ENCODE measurements at places on chromosomes 3 and 15.

DNA sequence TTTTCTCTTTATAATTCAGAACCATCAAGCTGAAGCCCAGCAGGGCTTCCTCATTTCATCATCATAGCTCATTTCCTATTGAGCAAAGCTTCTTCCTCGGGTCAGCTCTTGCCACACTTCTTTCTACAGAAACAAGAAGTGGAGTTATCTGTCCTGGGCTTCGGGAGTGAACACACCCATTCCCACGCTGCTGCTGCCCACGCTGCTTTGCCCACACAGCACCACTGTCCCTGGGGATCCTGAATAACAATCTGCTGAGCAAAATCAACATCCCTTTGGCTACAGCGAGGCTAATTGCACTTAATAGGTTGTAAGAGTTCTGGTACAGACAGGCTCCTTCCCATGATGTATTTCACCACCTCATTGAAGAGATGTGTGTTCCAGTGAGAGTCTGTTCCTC lies 23.7 kb downstream of the CEP19 start:
- DNase-seq: peak; percentile 27

DNA sequence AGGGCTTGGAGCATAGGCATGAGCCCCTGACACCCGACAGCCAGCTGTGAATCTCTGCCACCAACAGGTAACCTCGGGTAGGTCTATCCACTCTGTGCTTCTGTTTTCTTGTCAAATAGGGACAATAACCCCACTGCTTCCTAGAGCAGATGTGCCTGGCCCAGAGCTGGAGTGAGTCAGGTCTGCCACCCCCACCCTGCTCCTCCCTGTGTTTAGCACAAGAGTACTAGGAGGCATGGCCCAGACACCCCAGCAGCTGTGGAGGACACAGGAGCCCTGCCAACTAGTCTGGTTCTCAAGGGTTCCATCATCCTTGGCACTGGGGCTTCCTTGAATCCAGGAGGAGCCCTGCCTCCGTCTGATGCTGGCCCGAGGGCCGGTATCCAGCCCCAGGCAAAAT lies 33.7 kb upstream of the TMEM115 start:
- no peak for DNase-seq

- DNase-seq: no peak
These were observed 107.5 kb upstream of the SLC2A2 start for GRCh38 chr3:171133796-171134569.

GRCh38 chr15:73069109-73069508 lies 16.8 kb downstream of the NEO1 start:
- DNase-seq: no peak

GRCh38 chr15:66865622-66866611 lies 163.9 kb downstream of the SMAD6 start:
- no peak for DNase-seq

- DNase-seq: no peak
These were observed 198.1 kb downstream of the PDZRN3 start for GRCh38 chr3:73426606-73427005.

DNA sequence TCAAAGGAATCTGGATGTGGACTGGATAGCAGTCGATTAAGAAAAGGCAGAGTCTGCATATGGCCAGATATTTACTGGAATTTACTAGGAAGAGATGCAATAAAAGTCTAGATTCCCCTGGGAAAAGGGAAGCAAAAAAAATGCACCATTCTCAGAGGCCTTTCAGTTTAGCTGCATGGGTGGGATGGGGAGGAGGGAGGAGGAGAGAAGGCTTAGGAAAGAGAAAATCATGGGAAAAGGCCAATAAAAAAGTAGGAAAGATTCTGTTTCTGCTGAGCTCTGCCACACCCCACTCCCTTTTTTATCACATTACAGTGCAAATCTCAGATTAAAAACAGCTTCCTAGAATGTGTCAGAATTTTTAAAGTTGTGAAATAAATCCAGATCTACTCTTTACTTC lies 103.6 kb downstream of the ADAMTS9 start:
- DNase-seq: no peak

DNA sequence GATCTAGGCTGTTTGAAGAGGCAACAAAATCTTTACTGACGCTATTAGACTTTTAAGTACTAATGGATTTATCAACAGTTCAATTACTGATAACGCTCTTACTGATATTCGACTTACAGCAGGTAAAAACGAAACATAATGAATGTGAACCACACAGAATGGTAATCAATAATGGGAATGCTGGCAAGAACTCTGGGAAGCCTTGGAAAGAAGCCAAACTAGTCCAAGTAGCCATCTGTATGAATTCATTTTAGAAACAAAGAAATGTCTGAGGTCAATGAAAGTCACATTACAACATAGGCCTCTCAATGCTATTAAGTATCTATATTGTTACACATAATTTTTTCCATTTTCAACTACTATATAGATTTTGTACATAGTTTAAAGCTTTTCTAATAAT lies 130.0 kb downstream of the DMXL2 start:
- DNase-seq: no peak

GRCh38 chr15:101239724-101240136 lies 12.1 kb downstream of the CHSY1 start:
- DNase-seq: peak; percentile 36

DNA sequence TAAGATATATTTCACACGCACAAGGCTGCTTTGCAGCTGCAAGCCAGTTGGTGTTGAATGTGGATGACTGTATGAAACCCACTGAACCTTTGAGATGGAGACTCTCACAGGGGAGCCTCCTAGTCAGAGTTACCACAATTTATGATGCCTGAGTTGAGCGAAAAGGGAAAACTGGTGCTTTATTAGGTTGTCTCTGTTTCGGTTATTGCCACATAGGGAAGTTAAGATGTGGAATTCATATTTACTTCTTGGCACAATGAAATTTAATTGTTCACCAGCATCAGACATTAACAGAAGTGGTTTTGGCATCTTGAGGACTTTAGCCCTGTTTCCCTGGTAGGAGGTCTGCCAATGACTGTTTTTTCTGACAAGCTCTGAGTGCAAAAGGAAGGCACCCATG lies 358.2 kb downstream of the SQOR start:
- no peak for DNase-seq

- no peak for DNase-seq
These were observed 69.8 kb downstream of the OPA1 start for GRCh38 chr3:193662757-193663322.

DNA sequence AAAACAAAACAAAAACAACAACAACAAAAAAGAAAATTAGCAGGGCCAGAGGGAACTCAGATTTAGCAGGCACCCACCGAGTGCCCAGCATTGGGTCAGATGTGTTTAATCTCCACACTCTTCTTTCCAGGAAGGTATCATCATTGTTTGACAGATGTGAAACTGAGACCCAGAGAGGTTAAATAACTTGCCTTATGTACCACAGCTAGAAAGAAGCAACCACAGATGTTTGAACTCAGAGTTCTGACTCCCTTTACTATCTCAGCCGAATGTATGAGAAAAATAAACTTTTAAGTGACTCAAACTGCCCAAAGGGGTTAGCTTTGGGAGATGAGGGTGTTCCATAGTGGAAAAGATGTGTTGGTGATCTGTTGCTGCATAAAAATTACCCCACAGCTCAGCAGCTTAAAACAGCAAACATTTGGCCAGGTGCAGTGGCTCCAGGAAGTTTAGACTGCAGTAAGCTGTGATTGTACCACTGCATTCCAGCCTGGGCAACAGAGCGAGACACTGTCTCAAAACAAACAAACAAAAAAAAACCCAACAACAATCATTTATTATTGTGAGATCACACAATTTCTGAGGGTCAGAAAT lies 4.5 kb upstream of the RPP25 start:
- no peak for DNase-seq

GRCh38 chr3:133570937-133571320 lies 2.6 kb upstream of the CDV3 start:
- DNase-seq: peak; percentile 25

GRCh38 chr15:83723216-83723615 lies 69.3 kb downstream of the ADAMTSL3 start:
- no peak for DNase-seq

DNA sequence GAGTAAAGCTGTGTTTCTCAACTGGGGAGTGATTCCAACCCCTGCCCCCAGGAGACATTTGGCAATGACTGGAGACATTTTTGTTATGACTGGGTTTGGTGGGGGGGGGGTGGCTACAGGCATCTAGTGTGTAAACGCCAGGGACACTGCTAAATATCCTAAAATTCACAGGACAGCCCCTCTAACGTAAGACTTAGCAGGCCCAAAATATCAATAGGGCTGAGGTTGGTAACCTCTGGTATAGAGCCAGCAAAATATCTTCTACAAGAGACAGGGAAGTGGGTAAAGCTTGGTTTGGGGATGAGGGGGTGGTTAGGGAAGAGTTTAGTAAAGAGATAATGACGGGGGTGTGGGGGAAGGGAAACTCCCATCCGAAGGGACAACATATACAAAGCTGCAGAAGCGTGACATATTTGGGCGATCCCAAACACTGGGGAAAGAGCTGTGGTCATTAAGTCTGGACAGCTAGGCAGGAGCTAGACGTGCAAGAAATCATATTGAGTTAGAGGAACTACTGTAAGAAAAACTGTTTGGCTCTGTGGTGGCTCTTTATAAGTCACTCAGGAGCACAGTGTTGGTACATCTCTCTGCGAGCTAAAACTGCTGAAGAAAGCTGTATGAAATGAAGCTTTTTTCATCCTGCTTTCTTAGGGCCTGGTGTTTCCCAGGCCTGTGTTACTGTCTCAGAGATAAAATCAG lies 697 bp upstream of the TRIM69 start:
- DNase-seq: no peak

GRCh38 chr3:177946936-177947335 lies 589.3 kb upstream of the KCNMB2 start:
- DNase-seq: no peak

GRCh38 chr3:64878362-64878761 lies 190.6 kb upstream of the ADAMTS9 start:
- DNase-seq: no peak

DNA sequence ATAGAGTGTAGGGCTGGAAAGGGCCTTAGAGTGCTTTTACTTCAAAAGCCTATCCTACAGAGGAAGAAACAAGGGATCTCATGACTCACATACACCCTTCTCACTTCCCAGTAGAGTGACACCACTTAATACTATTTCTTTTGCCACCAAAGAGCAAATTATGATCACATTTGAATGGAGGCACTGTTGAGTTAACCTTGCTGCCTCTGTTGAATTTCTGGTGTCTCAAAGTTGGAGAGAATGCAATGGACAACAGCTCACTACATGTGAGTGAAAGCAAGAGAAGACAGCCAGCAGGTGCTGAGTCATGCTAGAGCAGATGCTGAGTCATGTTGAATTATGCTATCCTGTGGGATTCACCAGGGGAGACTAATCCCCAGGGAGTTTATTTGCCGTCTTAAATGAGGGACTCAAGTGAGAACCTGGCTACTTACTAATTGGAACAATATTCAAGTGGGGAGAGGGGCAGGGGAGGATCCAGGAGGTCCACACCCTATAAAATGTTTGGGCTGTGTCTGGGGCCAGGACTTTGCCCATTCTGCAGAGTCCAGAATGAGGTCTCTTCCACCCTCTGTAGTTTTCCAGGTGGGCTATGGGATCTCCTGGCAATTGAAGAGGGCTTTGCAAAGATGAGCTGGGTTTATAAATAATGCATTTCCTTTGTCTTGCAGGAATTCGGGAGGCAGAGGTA lies 35.8 kb downstream of the ST8SIA2 start:
- DNase-seq: peak; percentile 4

GRCh38 chr15:53811530-53811929 lies 52.1 kb upstream of the WDR72 start:
- peak; percentile 1 for DNase-seq

DNA sequence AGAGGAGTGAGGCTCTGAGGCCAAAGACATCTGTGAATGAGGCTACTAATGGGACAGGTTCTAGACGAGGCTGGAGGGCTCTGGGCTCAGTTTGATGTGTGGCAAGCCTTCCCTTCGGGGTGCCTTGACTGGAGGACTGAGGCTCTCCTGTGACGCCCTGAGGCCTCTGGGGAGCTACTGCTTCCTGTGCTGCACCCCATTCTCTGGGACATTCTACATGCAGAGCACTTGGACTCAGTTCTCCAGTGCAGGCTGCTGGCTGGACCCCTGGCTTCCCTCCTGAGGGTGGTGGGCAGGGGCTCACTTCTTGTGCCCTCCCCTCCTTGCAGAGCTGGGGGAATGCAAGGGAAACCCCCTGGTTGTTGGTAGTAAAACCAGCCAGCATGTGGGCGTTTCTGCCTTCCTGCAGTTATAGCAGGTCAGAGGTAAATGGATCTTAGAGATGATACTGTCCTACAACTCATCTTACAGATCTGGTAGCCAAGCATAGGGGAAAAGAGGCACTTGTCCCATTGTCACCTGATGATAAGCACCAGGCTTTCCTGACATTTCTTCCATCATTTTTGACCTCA lies 133.3 kb downstream of the CHDH start:
- DNase-seq: no peak

GRCh38 chr3:44072601-44073540 lies 168.8 kb upstream of the TOPAZ1 start:
- no peak for DNase-seq

DNA sequence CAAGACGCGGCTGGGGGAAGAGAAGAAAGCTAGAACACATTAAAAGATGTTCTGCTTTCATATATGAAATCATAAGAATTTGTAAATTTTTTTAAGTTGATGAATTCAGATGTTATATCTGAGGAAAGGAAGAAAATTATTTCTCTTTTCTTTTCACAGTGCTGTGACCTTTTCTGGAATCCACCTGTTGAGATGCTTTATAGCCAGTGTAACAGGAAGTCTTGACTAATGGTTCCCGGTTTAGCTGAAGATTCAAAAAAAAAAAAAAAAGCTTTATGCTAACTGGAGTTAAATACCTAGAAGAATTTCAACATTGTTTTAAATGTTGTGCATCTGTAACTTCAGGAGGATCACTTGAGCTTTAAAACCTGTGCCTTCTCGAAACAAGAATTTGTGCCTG lies 9.9 kb downstream of the GTPBP8 start:
- DNase-seq: no peak

- DNase-seq: no peak
These were observed 171.4 kb downstream of the GREM1 start for GRCh38 chr15:32889214-32889613.

GRCh38 chr15:41944313-41944940 lies 27.9 kb downstream of the EHD4 start:
- no peak for DNase-seq

DNA sequence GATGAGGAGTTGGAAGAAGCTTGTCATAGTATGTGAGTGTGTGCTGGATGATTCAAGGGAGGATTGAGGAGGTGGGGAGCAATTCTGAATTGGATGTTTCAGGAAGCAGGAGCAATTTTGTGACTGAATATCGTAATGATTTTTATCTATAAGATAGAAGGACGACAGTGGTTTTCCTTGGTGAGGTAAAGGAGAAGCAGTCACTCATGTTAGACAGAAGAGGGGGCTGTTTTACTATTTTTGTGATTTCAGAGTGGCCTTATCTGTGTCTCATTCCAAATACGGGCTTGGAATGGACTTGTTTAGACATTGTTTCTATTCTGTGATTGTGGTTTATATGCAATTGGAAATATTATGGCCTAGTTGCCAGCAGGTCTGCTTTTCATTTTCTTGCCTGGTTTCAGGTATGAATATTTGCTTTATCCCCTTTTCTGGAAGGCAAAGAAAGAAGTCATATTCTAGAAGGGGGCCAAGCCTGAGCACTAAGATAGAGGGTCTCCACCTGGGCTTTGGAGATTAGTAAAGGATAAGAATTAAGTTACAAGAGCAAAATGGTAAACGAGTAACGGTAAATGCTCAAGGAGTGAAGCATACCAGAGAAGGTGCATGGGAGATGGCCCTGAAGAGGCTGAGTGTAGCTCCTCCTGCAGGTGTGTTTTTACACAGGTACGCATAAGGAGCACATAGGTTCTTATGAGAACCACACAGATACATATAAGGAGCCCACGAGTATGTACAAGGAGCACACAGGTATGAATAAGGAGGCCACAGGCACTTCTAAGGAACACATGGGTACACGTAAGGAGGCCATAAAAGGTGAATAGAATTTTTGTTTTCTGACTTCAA lies 124.6 kb upstream of the KCNAB1 start:
- peak; percentile 64 for DNase-seq

GRCh38 chr15:45714590-45715488 lies 80.0 kb downstream of the SQOR start:
- DNase-seq: peak; percentile 58
